ENCODE measurements at places on chromosomes 5 and 9.

GRCh38 chr5:171023508-171023907, 161.7 kb downstream of the RANBP17 start:
- DNase-seq, result no peak

- DNase-seq, result no peak
Measured at GRCh38 chr5:140588311-140589070, 23.9 kb downstream of the SLC35A4 start.

GRCh38 chr5:60597572-60598320, 102.2 kb downstream of the DEPDC1B start:
- no peak for DNase-seq

DNA sequence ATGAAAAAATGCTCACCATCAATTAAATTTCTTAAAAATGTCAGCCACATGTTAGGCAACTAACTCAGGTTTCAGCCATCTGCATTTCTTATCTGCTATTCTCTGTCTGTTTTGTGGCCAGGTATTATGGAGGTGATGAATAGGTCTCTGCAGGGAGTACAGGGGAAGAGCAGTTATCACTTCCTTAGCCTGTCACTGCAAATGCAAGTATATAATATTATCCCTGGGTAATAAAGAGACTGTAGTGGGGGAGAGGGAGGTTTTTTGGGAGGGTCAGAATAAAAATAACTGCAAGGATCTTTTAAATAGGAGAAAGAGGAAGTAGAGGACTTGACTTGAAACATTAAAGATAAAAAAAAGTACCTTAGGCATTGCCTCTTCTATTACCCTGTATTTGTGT, 49.6 kb upstream of the PTGER4 start:
- DNase-seq, result no peak

DNA sequence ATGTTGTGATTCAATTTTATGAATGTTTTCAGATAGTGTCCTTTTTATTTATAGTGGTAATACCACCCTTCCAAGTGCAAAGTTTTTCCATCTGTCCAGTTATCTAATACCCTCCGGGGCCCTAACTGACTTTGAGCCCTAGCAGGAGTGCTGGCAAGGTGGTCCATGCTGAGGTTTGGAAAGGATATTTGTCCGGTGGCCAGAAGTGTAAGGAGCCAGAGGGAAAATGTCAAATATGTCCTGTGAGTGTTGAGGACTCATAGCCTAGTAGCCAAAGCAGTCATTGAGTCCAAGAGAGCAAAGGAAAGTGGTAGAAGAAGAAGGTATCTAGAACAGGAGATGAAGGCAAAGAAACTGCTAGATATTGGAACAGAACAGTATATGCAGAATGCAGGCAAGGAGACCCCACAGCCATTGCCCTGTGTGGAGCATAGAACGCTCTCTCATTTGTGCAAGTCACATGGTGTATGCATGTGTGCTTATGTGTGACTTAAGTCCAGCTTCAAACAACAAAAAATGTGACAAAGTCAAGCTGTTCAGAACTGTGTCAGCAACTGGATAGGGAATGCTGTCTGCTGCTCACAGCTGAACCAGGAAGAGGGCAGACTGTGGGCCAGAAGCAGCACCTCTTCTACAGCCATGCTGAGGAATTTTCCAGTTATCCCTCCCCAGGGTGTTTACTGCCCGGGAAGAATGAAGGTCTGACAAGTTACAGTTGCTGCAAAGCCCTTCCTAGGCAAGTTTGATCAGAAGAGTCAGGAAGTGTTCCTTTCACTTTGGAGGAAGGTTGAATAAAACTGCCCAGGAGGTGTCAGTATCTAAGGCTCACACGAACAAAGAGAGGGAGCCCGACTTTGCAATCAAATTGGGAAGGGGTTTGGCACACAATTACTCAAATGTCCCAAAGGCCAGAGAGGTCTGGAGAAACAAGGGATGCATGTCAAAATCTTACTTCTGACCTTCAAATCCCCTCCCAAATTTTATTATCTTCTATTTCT, 463.3 kb upstream of the DMAC1 start:
- no peak for DNase-seq

DNA sequence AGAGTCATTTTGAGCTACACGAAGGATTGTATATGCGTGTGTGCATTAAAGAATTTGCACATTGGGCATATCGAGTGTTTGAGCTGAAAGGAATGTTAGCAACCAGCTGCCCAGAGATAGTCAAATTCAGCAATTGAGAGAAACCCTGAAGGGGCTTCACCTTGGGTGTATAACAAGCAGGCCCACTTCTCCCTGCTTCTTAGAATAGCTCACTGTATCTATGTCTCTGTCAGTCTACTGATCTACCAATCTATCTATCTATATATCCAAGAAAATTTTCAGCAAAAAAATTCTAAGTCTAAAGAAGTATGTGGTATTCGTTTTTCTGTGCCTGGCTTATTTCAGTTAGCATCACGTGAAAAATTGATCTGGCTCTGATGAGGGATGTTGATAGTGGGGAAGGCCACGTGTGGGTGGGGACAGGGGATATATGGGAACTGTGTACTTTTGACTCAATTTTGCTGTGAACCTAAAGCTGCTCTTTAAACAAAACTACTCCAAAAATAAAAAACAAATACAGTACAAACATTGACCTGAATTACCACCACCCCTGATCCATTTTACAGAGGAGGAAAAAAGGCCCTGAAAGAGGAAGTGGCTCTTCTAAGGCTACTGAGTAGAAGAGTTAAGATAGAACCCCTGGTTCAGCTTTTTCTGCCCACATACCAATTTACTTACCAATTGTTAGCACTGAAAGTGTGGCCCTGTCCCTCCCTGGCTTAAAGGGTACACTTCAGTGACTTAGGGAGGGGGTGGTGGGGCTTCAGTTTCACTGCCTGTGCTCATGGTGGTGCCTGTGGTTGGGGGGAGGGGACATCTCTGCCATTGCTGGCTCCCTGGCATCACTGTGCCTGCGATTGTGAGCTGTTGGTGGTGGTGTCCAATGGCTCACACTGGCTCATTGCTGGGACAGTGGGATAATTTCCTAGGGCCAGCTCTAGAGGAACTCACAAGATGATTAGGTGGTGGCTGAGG, 141.8 kb downstream of the DOCK2 start:
- DNase-seq, result no peak

DNA sequence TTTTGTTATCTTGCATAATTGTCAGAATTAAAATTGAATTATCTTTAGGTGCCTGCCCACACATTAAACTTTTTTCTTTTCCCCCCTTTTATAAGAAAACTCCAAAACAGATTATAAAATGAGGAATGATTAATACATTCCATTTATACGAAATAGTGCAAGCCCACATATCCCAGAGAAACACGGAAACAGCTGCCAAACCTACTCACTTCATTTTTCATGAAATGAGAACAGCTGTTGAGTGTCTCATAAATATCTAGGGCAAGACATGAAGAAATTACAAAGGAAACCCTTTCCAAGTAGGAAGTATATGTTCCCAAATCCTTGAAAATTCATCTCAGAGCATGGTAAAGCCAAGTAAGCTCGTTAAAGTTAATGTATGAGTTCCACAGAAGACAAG, 459.4 kb upstream of the NMUR2 start:
- DNase-seq, result no peak

- no peak for DNase-seq
Measured at GRCh38 chr9:12464910-12465512, 228.2 kb upstream of the TYRP1 start.

DNA sequence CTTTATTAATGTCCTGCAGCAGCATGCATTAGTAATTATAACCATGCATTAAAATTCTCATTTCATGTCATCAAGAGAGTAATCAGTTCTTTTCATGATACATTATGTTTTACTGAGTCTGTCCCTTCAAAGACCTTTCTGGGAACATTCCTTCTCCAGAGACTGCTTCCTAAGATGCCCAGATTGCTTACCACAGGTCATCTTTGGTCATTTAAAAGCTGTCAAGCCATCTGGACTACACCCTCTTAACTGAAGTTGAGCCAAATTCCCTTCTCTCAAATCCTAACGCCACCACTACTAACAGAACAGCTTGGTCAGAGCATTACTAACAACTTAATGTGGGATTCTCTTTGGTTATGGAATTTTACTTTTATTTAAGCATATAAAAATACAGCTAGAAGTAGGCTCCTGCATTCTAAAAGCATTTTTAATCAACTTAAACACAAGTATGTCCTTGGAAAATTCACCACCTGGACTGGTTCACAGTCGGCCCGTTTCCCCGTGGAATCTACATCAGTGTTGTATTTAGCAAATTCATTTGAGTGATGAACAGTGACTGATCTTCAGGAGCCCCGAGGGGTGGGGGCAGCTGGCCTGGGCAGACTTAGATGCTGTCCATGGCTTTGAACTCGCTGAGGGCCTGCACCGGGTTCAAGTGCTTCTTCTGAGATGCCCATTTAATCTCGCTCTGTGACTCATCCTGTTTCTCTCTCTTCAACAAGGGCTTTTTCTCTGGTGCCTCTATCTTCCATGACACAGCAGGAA, 92.8 kb upstream of the CCDC112 start:
- no peak for DNase-seq
